ENCODE measurements at places on chromosomes 2 and 18. TPM values are rescaled to one million over a fixed set of nuclear protein-coding genes. Genes with fewer than 3 reads are reported as not detected.

The CSRNP3 gene
- 2.4 TPM for total RNA-seq

DNA sequence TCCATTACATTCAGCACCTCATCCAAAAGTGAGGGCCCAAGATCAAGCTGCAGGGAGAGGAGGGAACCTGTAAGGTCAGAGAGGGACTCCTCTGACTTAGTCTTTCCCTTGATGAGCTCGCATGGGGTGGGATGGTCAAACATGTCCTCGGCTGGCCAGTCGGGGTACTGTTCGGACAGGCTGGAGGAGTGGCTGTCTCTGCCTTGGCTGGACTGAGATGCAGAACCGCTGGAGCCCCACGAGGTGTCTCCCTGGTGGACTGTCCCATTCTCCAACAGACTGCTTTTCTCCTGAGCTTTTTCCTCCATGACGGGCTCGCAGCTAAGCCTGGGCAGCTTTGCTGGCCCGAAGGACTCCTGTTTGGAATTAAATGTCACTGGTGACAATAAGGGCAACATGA is 25.6 kb downstream of the CDC42EP3 start:
- no peak for DNase-seq

DNA sequence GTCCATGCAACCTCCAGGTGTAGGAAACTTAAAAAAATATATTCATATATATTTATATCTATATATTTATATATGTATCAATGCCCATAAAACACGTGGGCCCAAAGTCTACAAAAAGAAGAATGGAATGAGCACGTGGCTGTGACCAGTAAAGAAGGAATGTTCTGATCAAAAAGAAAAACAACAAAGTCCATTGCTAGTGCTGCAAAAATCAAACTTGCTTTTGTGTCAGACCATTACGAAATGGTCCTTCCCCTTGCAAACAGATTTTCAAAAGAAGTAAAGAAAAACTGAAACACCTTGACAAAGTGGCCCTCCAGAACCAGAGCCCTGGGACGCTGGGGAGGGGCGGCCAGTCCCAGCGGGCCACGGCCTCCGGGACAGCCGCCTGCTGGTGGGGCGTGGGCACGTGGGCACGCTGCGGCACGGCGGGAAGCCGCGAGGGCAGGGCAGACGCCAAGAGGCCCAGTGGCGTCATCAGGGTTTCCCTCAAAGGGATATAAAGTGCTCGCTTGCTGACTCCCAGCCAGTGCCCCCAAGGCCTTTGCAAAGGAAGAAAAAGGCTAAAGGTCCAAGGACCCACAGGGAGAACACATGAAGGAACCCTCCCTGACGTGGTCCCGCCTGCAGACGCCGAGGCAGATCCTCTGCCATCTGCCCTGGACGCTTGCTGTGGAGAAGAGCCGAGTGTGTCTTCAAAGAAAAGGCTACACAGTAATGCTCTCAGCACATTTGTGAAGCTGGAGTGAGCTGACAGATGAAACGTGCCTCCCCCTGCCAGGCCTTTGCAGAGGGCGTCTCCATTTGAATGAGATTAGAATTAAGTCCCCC is 201.8 kb downstream of the TWIST2 start:
- DNase-seq: no peak

- DNase-seq: no peak
Observed at GRCh38 chr2:141501752-141502151, 629.1 kb downstream of the LRP1B start.

GRCh38 chr2:196963961-196964360 is 37.5 kb upstream of the PGAP1 start:
- no peak for DNase-seq
